ENCODE measurements at places on chromosomes 5 and 9.

- H3K27ac ChIP-seq: no peak overlapping the region
- H3K4me3 ChIP-seq: no peak overlapping the region
- no peaks in the 10 kb centered on the region for H3K36me3 ChIP-seq
- DNase-seq: no peak
- H3K4me1 ChIP-seq: no peaks in the 10 kb centered on the region
Observed at GRCh38 chr9:132638240-132638639, 31.5 kb downstream of the DDX31 start.

GRCh38 chr9:134498814-134499166 lies 142.8 kb upstream of the COL5A1 start:
- no peak for DNase-seq
- no peaks in the 10 kb centered on the region for H3K36me3 ChIP-seq
- no peaks in the 10 kb centered on the region for H3K4me1 ChIP-seq
- H3K27me3 ChIP-seq: peaks cover 7% of the 10 kb centered on the region
- no peak overlapping the region for H3K4me3 ChIP-seq

DNA sequence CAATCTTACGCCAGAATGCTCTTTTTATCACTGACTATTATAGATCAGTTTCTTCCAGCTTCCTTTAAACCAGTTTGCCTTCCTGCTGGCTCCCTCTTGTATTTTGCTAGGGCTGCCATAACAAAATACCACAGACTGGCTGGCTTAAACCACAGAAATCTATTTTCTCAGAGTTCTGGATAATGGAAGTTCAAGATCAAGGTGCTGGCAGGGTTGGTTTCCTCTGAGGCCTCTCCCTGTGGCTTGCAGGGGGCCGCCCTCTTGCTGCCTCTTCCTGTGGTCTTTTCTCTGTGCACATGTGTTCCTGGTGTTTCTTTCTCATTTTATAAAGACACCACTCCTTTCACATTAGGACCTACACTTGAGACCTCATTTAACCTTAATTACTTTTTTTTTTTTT lies 6.8 kb upstream of the FXN start:
- H3K4me3 ChIP-seq: no peak overlapping the region
- DNase-seq: no peak
- H3K27me3 ChIP-seq: no peaks in the 10 kb centered on the region
- peaks cover 2% of the 10 kb centered on the region for H3K4me1 ChIP-seq

GRCh38 chr9:124202447-124202971 lies 55.2 kb upstream of the NEK6 start:
- H3K36me3 ChIP-seq: no peaks in the 10 kb centered on the region
- H3K27me3 ChIP-seq: no peaks in the 10 kb centered on the region
- no peaks in the 10 kb centered on the region for H3K4me1 ChIP-seq
- no peak for DNase-seq
- H3K4me3 ChIP-seq: no peak overlapping the region

DNA sequence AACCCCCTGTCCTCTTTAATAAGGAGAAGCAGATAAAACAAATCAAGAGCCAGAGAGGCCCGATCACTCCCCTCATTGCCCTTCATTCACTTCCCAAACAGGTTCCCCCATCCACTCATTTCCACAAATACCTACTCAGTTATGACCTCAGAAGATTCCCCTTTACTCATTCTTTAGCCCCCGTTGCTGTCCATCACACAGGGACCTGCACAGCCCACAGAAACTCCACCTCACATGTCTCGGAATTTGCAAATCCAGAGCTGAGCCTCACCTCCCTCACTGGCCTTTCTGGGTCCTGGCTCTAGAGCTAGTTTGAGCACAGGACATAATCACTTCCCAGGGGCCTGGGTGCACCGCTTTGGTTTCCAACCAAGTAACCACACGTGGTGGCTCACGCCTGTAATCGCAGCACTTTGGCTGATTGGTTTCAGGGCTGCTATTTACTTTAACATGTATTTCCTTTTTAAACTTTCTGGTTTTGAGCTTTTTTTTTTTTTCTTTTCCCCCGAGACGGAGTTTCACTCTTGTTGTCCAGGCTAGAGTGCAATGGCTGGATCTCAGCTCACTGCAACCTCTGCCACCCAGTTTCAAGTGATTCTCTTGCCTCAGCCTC lies 17.8 kb downstream of the ATP6V0E1 start:
- H3K27me3 ChIP-seq: no peaks in the 10 kb centered on the region
- no peak overlapping the region for H3K27ac ChIP-seq
- H3K4me3 ChIP-seq: no peak overlapping the region
- no peaks in the 10 kb centered on the region for H3K4me1 ChIP-seq
- H3K36me3 ChIP-seq: no peaks in the 10 kb centered on the region
- no peak for DNase-seq

- no peaks in the 10 kb centered on the region for H3K27me3 ChIP-seq
- no peak overlapping the region for H3K27ac ChIP-seq
- peaks cover 7% of the 10 kb centered on the region for H3K4me1 ChIP-seq
- no peaks in the 10 kb centered on the region for H3K36me3 ChIP-seq
- DNase-seq: no peak
Observed at GRCh38 chr9:133971981-133972941, 19.9 kb downstream of the VAV2 start.

Measured in iPS DF 6.9 (cell line).